ENCODE measurements at places on chromosomes 3 and 15.

DNA sequence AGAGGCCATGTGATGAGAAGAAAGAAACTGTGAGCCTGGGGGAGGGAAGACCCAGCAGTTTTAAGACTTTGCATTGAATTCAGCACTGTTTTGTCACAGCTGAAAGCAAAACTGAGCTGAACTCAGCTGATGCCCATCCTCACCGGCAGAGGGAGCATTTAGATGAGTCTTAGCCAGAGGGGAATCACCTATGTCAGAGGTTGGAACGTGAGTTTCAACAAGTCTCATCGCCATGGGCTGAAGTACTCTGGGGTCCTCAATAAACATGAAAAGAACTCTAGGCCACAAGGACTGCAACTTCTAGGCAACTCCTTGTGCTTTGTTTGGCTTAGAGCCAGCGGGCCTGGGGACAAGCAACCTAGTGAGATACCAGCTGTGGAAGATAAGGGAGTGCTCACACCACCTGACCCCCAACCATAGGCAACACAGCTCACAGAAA is 324.5 kb downstream of the TBL1XR1 start:
- DNase-seq = no peak

- DNase-seq = no peak
Observed at GRCh38 chr15:78195735-78196201, 38.6 kb downstream of the ACSBG1 start.

GRCh38 chr3:146404436-146404835 is 64.9 kb downstream of the PLSCR2 start:
- no peak for DNase-seq

GRCh38 chr3:71532639-71533395 is 50.7 kb downstream of the FOXP1 start:
- no peak for DNase-seq

DNA sequence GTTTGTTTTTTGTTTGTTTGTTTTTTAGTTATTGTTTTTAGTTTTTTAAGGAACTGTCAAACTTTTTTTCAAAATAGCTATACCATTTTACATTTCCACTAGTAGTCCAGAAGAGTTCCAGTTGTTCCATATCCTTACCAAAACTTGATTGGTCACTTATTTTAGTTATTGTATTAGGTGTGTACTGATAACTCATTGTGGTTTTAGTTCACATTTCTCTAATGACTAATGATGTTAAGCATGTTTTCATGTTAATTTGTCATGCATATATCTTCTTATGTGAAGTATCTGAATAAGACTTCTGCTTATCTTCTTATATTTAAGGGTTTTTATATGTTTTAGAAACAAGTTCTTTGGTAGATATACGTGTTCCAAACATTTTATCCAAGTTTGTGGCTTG is 89.5 kb downstream of the CD200R1L start:
- no peak for DNase-seq

DNA sequence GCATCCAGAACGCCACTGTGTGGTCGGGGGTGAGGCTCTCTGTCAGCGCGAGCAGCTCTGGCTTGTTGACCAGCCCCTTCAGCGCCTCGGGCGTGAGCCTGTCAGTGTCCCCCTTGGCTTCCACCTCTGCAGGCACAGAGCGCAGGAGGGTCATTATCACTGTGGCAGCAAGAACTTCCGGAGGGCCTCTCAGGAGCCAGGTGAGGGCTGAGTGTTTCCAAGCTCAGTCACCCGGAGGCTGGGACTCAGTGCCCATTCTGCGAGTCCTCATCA is 9.0 kb downstream of the ARPIN start:
- peak; percentile 44 for DNase-seq

- DNase-seq = no peak
Observed at GRCh38 chr3:30630238-30631030, 24.0 kb downstream of the TGFBR2 start.

GRCh38 chr3:142445816-142446254 is 2.0 kb downstream of the XRN1 start:
- DNase-seq = no peak

DNA sequence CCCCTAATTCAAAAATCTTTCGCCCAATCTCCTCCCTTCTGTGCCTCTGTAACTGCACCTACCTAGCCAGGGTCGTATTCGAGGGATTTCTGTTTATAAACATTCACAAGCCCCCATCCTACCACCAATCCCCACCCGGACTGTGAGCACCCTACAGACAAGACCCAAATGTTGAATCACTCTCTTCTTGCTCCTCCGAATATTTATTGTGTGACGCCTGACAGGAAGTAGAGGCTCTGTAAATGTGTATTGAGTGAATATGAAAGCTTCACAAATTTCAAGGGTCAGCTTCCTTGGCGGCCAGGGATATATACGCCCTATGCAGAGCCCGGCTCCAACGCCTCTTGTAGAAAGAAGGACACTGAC is 1.6 kb downstream of the BDH1 start:
- no peak for DNase-seq

- peak; percentile 80 for DNase-seq
Observed at GRCh38 chr15:100338971-100339444, 2.8 kb downstream of the ADAMTS17 start.

DNA sequence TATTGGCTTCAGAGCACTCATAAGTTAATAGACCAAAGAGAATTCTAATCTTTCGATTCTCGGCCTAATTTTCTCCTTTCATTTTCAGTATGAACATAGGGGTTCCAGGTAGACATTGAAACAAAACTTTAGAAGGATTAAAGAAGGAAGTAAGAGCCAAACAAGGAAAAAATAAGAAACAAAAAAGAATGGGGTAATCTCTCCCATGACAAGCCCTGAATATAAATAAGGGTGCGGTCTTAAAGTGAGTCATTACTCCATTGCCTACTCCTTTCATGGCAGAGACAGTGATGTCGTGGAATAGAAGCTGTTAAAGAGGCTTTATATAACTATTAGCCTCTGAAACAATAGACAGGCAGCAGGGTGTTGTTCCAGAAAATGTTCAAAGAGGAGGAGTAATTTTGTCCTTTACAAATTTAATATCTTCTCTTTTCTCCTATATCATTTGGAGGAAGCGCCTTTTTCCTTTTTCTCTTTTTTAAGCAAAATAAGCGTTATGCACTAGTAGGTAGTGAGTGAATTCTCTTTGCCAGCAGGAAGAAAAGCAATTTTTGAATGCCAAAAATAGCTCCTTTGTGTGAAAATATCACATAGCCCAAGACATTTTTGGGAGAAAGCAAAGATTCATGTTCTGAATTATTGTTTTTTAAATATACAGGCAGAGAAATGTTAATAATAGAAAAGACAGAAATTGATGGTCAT is 607.9 kb upstream of the KCNMB2 start:
- no peak for DNase-seq

- DNase-seq = no peak
Observed at GRCh38 chr3:42970976-42971772, 7.9 kb upstream of the GASK1A start.

GRCh38 chr3:151351648-151352047 is 22.3 kb upstream of the P2RY13 start:
- no peak for DNase-seq

DNA sequence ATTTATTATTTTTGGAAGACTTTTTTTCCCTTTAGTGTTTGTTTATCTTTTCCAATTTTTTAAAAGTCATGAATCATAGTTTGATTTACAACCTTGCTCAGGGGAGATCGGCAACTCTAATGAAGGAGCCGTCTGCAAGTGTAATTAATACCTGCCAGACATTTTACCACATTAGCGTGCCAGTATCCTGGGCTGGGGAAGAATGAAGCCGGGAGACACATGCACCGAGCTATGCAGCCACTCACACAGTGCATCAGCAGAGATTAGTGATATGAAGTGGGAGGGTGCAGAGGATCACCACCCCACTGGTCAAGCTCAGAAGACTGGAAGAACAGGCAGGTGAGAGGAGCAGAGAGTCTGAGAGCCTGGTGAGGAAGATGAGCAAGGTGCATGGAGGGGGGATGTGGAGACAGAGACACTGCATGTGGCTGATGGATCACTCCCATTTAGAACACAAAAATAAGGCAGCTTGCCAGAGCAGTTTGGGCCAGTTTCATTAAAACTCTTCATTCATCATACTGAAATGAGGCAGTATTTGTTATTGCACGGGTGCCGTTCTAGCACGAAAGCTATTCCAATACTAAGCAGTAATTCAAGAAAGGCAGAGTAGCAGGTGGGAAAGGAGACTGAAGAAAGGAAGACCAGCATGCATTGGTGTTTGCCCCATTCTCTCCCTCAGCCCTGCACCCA is 821.6 kb downstream of the TUSC7 start:
- no peak for DNase-seq

GRCh38 chr3:154044671-154045070 is 76.5 kb upstream of the ARHGEF26 start:
- no peak for DNase-seq

DNA sequence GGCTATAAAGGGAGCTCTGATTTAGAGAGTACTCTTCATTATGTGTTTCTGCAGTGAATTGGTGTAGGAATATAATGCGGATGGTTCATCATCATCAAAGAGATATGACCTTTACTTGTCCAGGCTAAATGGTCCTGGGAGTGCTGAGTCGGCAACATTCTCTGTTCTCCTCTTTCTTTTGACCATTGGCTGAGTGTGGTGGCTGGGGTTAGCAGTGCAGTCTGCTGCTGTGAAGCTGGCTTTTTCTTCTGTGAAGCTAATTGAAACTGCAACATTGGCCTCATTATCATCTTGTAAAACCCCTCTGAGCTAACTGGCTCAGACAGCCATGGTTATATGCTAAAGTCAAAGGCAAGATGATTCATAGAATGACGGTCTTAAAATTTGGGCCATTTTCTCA is 83.8 kb downstream of the THRB start:
- DNase-seq = no peak

DNA sequence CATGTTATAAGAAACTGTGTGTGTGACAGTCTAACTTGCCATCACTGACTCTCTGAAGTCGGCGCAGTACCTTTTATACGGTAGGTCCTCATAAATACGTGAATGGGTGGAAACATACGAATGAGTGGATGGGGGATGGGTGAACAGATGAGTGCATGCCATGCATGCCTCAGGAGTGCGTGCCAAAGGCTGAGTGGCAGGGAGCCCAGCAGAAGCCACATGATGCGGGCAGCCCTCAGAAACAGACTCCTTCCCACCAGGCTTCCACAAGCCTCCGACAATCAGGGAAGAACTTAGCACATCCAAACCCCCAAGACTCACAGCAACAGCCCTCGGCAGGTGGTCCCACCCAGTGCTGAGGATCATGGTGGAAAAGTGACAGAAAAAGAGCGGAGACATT is 16.7 kb downstream of the HCN4 start:
- DNase-seq = no peak

DNA sequence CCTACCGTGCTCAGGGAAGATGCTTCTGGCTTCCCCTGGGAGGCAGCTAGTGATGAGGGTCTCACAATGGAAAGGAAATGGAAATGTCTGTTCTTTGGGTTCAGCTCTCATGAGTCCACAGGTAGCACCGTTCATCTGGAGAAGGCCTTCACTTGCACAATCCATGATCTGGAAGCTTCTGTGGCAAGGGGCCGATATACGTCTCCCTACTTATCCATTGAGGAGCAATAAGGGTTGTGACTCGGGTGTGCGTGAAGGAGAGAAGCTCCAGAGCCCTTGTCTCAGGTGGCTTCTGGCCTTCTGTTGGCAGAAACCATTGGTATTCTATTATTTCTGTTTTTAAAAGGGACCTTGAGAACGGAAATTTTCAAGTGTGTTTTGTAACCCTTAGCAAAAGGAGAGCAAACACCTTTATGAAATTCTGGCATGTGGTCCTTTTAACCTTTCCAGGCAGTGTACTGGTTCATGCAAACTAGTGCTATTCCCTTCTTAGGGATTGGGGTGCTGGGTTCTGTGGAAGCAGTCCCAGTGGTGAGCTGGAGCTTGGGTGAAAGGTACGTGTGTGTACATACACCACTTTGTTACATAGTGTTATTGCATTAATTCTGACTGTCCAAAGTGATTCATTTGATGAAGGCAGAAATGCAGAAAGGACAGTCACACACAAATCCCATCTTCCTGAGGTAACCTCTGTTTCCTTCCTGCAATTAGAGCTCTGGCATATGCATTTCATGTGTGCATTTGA is 32.5 kb downstream of the KLF13 start:
- DNase-seq = no peak

- DNase-seq = no peak
Observed at GRCh38 chr15:79474252-79474651, 42.1 kb downstream of the MINAR1 start.

GRCh38 chr15:80779658-80780415 is 667 bp downstream of the CEMIP start:
- DNase-seq = no peak

DNA sequence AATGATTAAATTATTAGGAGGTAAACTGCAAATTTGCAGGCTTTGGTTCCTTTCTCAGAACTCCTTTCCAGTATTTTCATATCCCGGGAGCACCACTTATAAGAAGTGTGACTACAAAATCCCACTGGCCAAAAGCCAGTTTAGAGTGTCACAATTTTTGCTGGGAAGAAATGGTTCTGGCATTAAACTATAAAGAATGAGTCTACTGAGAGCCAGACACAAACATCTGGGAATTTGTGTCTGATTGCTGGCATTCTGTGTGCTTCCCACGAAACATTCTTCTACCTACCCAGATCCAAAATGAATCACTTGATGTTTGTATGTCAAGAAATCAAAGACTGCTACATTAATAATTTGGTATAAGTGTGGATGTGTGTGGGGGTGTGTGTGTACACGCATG is 82.8 kb downstream of the DUT start:
- peak; percentile 82 for DNase-seq

GRCh38 chr3:13883681-13884080 is 3.8 kb upstream of the WNT7A start:
- no peak for DNase-seq

DNA sequence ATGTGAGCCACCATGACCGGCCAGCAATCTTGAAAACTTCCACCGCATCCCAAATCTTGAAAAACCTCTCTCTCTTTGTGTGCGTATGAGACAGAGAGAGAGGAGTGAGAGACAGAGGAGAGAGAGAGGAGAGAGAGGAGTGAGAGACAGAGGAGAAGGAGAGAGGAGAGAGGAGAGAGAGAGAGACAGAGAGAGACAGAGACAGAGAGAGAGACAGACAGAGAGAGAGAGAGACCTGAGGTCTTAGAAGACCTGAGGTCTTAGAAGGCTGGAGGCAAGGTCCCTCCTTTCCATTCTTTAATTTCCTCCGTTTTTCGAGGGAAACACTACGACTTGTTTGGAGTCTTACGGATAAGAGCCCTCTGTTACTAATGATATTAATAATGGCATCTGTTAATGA is 39.5 kb downstream of the TMEM40 start:
- no peak for DNase-seq

- DNase-seq = no peak
Observed at GRCh38 chr3:112979244-112979832, 4.4 kb upstream of the CD200R1 start.

- DNase-seq = no peak
Observed at GRCh38 chr3:101017017-101017416, 23.8 kb upstream of the ABI3BP start.

GRCh38 chr15:95995375-95996168 is 334.9 kb upstream of the NR2F2 start:
- no peak for DNase-seq
